Hypothalamus (tissue), 51 donors: ENCODE measurements at places on chromosomes 6 and 20.

DNA sequence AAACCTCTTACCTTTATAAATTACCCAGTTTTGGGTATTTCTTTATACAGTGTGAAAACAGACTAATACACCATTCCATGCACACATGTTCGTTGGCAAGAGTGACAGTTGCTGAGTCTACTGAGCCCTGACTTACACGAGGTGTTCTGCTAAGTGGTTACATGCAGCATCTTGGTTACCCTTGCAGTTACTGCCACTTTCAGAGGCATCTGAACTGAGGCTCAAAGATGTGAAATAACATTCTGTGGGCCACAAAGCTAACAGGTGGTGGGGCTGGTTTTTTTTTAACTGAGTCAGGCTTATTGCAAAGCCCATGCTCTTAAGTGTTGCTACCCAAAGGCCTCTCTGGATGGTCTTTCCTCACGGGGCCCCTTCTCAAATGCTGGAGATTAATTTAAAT, 54.4 kb upstream of the GTSF1L start:
- no peak for DNase-seq

DNA sequence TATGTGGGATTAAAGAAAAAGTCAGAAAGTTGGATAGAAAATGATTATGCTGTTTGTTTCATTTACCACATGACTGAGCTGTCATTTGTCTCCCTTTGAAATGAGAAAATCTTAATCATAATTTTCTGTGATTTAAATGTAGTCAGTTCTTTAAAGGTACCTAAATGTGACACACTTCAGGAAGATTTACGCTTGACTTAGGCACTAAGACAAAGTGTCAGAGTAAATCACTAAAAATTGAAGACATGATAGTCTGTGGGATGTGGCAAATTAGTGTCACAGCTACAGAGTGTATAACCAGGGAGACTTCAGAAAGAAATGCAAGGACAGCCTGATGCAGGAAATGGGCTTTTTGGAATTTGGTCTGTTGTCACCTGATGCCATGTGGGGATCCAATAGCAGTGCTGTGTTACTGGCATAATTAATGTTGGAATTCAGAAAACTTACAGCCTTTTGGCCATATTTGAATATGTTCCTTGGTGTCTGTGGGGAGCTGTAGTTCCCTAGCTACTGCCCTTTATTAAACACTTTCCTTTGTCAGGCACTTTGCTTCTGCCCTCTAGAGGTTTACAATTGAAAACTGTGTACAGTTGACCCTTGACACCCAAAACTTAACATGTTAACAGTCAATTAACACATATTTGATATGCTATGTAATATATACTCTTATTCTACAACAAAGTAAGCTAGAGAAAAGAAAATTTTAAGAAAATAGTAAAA, 493.8 kb downstream of the UTRN start:
- DNase-seq: no peak

DNA sequence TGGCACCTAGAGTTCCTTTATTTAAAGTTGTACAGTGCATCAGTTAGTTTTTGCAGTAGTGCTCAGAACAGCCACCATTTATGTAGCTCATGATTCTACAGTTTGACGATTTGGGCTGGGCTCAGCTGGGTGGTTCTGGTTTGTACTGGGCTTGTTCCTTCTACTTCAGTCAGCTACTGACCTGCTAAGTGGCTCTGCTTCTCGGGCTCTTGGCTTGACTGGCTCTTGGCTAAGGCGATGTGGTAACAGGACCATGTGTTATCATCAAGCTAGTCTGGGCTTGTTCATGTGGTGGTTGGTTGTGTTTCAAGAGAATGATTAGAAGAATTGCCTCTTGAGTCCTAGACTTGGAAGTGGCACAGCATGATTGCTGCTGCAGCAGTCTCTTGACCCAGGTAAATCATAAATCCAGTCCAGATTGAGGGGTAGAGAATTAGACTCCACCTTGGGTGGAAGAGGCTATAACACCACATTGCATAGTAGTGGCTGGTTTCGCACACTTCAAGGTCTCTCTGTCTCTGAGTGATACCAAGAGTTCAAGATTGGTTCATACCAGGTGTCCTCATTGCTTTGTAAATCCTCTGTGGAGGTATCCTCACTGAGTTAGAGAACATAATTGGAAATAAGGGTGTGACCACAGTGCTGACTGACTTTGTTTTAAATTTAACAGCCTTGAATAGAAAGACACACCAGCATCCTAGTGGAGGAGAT, 253.0 kb downstream of the ARID1B start:
- DNase-seq: no peak

DNA sequence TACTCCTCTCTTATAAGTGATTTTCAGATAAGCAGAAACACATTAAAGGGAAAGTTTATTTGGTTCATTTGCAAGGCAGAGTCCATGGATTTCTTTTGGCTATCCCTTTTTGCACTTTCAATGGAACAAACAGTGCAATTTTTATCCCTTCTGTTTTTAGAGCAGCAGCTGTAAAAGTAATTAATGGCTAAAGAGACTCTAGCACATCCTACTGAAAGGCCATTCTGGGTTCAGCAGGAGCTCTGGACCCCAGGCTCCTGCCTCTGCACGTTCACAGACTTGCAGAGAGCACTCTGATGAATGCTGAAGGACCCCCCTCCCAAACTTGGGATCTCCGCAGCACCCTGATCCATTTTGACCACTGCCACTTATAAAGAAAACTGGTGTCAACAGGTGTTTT, 40.3 kb upstream of the PDE7B start:
- DNase-seq: no peak

- DNase-seq: no peak
These were observed 33.1 kb downstream of the SCAF8 start for GRCh38 chr6:154766288-154766687.

GRCh38 chr20:63114006-63114692, 101.8 kb downstream of the YTHDF1 start:
- DNase-seq: no peak

DNA sequence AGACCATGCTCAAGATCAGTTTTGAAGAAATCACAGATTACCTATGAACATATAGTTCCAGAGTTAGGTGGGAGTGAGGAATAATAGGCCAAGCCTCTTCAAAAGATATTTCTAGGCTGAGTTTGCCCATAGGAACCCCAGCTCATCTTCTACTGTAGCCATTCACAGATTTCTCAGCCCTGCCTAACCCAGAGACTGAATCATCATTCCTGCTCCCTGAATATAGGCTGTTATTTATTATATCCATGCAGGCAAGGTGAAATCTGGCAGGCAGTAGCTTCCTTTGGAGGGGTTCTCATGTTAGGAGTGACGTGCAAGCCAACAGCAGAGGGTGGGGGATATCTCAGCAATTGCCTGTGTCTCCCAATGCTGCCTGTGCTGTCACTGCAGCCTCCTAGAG, 25.6 kb upstream of the ADGRF4 start:
- no peak for DNase-seq

DNA sequence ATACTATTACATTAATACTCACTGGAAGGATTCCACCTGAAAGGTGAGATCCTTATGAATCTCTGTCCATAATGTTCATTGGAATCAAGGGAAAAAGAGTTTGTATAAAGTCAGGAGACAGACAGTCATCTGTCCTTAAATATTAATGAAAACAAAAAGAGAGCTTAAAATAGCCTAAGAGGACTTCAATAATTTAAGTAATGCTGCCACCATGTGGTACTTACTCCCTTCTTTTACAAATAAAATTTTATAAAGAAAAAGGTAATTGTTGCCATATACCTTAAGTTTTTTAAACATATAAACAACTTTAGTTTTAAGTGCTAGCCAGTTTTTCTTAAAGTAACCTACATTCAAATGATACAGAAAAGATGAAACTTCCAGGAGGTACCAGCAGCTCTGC, 5.1 kb downstream of the BLOC1S5 start:
- DNase-seq: no peak

DNA sequence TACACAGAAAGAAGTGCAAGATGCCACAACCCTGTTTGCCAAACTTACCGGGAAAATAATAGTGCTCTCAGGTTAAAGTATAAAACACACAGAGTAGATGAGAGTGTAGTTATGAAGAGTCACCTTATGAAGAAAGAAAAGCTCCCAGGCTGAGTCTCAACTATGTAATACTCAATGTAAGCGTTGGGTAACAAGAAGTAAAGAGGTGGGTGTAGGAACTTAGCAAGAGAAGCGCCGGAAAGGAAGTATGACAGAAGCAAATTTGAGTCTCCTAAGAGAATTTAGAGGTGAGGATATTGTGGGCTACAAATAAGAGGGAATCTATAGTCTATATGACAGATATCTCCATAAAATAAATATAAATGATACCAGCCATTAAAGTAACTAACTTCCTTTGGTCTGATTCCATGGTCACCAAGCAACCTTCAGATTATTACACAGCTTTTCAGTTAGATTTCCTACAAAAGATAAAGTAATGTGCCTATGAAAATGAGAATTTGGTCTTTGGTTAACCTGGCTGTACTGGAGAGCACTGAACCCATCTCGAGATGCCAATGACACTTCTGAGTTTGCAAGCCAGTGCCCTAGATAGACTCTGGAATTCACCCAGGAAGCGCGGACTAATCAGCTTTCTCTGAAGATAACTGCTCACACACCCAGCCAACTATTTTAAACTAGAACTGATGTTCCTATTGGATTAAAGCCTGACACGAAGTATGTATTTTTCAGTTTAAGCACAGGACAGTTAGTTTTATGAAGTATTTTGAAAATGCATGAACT, 1.8 kb downstream of the TUBE1 start:
- DNase-seq: no peak

- DNase-seq: no peak
These were observed 3.5 kb downstream of the RING1 start for GRCh38 chr6:33211666-33212422.

DNA sequence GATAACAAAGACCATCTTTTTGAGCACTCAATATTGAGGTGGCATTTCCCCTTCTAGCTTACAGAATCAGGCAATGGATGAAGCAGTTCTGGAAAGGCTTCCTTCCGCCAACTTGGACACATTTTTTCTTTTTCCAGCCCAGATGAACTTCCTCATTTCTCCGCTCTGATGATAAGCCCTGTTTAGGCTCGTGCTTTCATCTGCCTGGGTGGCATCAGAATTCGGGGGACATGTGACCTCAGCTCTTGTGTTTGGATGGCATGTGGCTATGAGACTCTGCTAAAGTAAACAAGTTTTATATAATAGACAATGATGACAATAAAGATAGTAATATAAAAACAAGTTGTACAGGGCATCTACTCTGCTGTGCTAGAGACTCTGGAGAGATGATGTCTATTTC, 796.7 kb downstream of the DHX35 start:
- no peak for DNase-seq

- no peak for DNase-seq
These were observed 27.9 kb upstream of the RTF2 start for GRCh38 chr20:56440346-56441007.

- DNase-seq: no peak
These were observed 424.5 kb downstream of the GRIK2 start for GRCh38 chr6:101818051-101818450.

DNA sequence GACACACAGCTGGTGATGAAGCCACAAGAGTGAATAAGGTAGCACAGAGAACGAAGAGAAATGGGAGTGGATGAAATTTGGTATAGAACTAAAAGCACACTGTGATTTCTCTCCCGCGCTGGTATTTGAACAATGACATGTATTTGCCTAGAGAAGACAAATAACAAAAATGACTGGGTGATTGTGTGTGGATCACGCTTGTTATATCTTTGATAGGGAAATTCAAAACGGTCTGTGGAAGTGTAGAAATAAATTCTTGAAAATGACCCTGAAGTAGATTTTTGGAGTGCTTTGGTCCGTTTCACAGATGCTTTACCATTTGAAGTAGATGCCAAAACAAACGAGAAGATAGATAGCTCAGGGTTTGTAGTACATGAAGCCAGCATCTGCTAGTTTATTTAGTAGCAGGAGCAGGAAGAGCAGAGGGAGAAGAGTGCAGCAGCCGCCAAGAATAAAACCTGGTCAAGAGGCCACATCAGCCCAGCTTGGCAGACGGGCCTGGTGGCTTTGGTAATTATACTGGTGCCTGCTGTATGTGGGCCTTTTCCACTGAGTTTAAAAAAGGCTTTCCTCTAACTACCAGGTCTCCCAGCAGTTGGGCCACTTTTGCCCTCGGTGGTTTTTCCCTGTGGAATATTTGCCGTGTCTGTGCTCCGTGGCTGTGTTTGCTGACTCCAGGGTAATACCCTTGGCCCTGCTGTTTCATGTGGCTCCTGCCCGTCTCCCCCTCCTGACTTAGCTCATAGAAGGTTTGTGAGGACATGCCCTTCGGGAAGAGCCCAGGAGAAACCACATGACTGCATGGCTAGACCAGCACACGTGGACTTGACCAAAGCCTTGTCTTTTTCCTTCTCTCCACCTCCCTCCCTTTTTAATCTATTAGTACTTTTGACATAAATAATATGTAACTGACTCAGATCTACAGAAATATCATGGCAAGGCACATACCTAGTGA, 294.0 kb downstream of the SOX4 start:
- DNase-seq: no peak

- DNase-seq: no peak
These were observed 80.1 kb downstream of the UTRN start for GRCh38 chr6:144365271-144365670.

DNA sequence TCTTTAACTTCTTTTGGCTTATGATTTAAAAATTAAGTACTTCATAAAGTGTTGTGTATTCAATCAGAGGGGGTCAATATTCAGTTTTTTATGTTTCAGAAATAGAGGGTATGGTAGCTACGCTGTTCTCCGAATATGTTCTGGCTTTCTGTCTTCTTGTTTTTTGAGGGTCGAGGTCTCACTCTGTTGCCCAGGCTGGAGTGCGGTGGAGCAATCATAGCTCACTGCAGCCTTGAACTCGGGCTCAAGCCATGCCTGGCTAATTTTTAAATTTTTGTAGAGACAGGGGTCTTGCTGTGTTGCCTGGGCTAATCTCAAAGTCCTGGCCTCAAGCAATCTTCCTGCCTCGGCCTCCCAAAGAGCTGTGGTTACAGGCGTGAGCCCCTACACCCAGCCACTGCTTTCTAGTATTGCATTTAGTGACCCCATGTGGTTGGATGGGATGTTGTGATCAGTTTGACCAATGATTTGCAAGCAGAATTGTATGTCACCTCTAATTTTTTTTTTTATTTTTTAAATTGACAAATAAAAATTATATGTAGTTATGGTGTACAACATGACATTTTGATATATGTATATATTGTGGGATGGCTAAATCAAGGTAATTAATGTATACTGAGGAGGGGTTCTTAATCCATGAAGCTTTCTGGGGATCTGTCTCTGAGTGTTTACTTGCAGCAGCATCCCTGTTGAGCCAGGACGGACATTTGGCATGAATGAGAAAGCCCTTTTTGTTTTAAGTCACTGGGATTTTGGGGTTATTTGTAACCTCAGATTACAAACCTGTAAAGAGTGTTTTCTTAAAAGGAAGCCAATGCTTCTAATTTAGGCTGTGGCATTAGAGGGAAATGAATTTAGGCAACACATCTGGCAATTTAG, 38.5 kb upstream of the DEK start:
- DNase-seq: no peak

- DNase-seq: peak; percentile 75
These were observed at the start of gene FKBP5 for GRCh38 chr6:35688605-35689322. Gene FKBP5 (minus strand): TSS chr6:35688915. CDS start chr6:35642824, 46,091 bp downstream.

GRCh38 chr6:20692023-20692422, 157.8 kb downstream of the CDKAL1 start:
- no peak for DNase-seq

DNA sequence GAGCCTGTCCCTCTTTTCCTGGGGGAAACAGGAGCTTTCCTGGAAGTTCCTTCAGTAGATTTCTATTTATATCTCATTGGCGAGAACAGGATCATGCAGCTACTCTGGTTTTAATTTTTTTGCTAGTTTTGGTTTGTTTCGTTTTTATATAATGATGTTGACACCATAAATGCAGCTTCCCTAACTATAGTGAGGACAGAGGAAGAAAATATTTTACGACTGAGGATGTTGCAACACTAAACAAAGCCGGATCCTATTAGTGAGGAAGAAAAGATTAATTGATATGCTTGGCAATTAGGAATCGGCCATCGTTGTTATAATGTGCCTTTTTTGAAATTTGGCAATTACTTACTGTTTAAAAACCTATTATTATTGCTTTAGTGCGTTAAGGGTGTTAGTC, 16.6 kb downstream of the KDM1B start:
- DNase-seq: no peak
